ENCODE measurements at places on chromosomes 3 and 15.

DNA sequence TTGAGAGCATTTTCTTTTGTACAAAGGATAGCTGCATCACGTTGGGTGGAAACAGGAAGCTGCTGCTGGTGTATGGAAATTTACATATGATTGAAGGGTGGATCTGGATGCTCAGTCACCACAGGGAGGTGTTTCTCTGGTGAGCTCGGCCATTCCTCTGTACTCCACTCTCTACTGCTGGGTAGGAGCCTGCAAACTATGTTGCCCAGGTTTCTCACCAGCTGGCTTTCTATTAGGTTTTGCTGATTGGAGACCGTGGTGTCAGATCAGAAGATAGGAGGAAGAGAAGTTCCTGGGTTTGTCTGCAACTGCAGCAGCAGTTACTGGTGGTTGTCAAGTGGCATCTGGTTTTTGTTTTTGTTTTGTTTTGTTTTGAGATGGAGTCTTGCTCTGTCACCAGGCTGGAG, 61.7 kb downstream of the TAMM41 start:
- DNase-seq = no peak

DNA sequence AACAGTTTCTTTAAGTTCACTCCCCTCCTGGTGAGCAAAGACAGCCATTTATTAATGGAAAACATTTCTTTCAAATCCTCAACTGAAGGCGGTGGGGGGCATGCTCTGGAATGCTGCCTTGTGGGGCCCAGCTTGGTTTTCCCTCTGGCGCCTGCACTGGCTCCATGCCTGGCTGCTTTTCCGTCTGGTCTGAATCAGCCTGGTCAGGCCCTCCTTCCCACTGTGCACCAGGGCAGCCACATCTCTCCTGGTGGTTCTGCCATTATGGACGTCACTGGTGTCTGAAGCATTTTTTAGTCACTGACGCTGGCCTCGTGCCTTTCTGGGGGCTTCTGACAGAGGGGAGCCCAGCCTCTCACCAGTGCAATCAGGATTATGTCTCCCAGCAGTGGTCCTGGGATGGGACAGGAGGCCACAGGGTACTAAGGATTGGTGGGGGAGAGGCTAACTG, 57.6 kb upstream of the APEH start:
- no peak for DNase-seq

GRCh38 chr3:13877911-13878280, 2.0 kb downstream of the WNT7A start:
- no peak for DNase-seq

GRCh38 chr3:112496366-112497067, 2.8 kb downstream of the BTLA start:
- no peak for DNase-seq

- DNase-seq = no peak
These were observed 184.0 kb upstream of the SATB1 start for GRCh38 chr3:18609187-18609586.

GRCh38 chr3:192597506-192597905, 129.8 kb downstream of the FGF12 start:
- no peak for DNase-seq

- no peak for DNase-seq
These were observed 8.3 kb upstream of the TIPARP start for GRCh38 chr3:156666073-156666472.

- no peak for DNase-seq
These were observed 94.4 kb downstream of the ANKRD28 start for GRCh38 chr3:15703346-15703745.

DNA sequence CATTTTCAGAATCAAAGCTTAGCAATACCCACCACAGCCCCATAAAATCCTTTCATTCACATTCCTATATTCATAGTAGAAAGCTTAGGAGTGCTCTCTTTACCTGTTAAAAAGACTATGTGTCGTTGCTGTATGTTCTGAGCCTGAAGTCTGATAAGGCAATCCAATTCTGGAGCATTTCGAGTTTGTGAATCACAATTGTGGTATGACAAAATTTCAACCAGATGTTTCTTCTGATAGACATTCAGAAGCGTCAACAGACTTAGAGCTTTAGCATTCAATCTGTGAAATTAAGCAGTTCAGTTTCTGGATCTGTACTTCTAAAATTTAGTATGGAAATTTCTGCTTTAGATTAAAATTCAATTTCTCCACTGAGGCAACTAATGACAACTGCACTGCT, 58.3 kb downstream of the TASOR start:
- DNase-seq = no peak

Measured in NCI-H82 (cell line).